CD4-positive, alpha-beta memory T cell (primary cell): ENCODE measurements at places on chromosomes 1 and 21. TPM values are rescaled to one million over a fixed set of nuclear protein-coding genes. Genes with fewer than 3 reads are reported as not detected.

The CFHR5 gene
- total RNA-seq, result not detected

The KRTAP19-3 gene
- not detected for total RNA-seq

GRCh38 chr1:93681101-93681988 lies at the start of gene BCAR3:
BCAR3 (minus strand) TSS chr1:93681837; CDS start chr1:93674930, 6,907 bp downstream.
- no peaks in the 10 kb centered on the region for H3K36me3 ChIP-seq
- no peak within 1 kb of the TSS for H3K27ac ChIP-seq
- peak within 1 kb of the TSS; percentile 12 for H3K4me3 ChIP-seq
- no peak for DNase-seq

- DNase-seq, result no peak
- H3K36me3 ChIP-seq, result no peaks in the 10 kb centered on the region
- H3K27ac ChIP-seq, result no peak overlapping the region
- no peak overlapping the region for H3K4me3 ChIP-seq
- H3K27me3 ChIP-seq, result no peaks in the 10 kb centered on the region
Measured at GRCh38 chr1:2376931-2377672, 14.3 kb downstream of the MORN1 start.

GRCh38 chr1:149906570-149907075 lies 7.3 kb downstream of the BOLA1 start:
- no peaks in the 10 kb centered on the region for H3K4me1 ChIP-seq
- H3K27ac ChIP-seq, result no peak overlapping the region
- H3K4me3 ChIP-seq, result no peak overlapping the region
- H3K36me3 ChIP-seq, result no peaks in the 10 kb centered on the region
